ENCODE measurements at places on chromosomes 5 and 9.
A peak's percentile ranks its signal among the peaks of the same experiment; 100 is the strongest.

- peak; percentile 100 for DNase-seq
Observed at GRCh38 chr5:14156650-14157492, 13.7 kb downstream of the TRIO start.

- DNase-seq: peak; percentile 43
Observed at GRCh38 chr9:88538311-88539085, 3.5 kb downstream of the NXNL2 start.

DNA sequence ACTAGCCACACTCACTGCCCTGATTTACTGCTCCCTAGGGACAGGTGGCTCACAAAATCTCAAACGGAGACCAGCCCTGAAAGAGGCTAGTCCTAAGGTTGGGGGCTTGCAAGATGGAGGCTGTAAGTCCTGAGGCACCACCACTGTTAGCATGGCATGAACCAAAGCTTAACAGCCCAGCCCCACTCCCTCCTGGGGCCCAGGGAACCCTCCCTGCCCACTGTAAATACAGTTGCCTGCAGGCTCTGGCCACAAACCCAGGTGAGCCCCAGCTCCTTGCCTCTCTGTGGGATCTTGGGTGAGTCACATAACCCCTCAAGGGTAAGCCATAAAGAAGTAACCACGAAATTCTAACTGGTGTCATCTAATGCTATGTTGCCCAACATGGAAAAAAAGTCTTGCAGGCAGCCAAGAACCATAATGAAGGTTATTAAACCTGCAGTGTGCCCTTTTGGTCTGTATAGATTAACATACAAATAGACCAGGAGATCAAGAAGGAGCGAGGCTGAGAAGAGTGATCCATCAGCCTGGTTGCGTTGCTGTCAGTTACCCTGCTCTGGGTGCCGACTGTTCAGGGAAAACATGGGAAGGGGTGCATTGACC is 1.7 kb upstream of the POMT1 start:
- peak; percentile 58 for DNase-seq

DNA sequence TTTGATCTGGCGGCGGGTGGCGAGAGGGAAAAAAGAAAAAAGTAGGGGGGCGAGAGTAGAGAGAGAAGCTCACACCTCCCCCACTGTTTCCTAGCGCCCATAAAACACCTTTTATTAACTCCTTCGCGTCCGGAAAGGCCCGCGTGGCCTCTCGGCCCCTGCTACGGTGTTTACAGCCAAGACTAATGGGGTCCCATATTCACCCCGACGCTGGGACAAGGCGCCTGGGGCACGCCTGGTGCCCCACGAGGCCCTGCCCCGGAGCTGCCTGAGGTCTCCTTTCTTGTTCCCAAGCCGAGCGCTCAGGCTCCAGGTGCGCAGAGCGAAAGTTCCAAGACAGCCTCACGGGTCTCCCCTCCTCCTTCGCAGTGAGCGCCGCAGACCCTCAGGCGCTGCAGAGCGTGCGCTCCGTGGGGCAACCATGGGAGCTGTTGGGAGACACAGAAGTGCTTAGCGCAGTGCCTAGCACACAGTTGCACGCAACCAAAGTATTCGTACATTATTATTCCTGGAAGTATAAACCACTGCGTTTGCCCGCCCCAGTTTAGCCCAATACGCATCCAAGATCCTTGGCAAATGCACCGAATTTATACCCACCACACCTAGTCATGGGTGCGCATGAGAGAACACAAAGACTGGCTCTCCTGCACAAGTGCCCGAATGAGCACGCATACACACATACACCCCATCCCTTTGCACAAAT is 4.3 kb downstream of the HAND1 start:
- no peak for DNase-seq

GRCh38 chr5:127697894-127698600 is 5.1 kb upstream of the CCDC192 start:
- DNase-seq: peak; percentile 88

GRCh38 chr5:41870627-41871048 is 413 bp upstream of the OXCT1 start:
- DNase-seq: no peak

DNA sequence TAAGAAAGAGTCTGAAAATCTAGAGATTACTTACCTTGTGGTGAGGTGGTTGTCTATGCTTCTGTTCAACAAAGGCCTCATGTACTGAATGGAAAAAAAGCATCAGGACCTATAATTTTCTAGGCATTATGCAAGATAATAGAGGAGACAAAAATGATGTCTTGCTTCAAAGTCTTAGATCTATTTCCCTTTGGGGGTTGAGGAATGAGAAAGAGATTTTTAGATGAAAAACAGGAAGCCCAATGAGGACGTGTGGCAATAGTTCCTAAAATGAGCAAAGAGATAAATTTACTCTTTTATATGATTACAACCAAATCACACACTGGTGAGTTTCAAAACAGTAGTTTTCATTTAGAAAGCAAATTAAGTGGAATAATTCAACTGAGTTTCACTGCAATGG is 99.5 kb downstream of the GHR start:
- no peak for DNase-seq

GRCh38 chr5:139671096-139671841 is 23.1 kb downstream of the CXXC5 start:
- DNase-seq: no peak

GRCh38 chr9:131879911-131880290 is 140.0 kb upstream of the RAPGEF1 start:
- DNase-seq: no peak

All from astrocyte (in vitro differentiated cells and primary cell).